ENCODE measurements at places on chromosomes 13 and 19. TPM values are rescaled to one million over a fixed set of nuclear protein-coding genes. Genes with fewer than 3 reads are reported as not detected.

DNA sequence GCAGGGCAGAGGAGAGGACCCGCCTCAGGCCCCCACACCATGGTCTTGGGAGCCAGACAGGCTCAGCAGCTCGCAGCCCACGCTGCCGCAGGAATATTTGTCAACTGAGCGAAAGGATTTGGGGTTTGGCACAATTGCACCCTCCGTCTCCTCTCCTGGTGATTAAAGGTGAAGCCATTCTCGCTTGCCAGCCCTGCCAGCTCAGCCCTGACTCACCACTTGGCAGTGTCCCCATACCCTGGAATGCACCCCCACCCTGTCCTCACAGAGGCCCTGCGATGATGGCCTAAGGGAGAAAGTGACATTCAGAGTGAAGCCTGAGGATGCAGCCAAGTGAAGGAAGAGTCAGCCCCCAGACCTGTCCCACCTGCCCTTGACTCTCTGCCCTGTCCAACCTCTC, 18.8 kb downstream of the CYTH2 start:
- no peak overlapping the region for H3K4me3 ChIP-seq
- peaks cover 11% of the 10 kb centered on the region for H3K27me3 ChIP-seq
- H3K4me1 ChIP-seq: no peaks in the 10 kb centered on the region
- no peak overlapping the region for H3K27ac ChIP-seq
- H3K36me3 ChIP-seq: no peaks in the 10 kb centered on the region
- DNase-seq: no peak

DNA sequence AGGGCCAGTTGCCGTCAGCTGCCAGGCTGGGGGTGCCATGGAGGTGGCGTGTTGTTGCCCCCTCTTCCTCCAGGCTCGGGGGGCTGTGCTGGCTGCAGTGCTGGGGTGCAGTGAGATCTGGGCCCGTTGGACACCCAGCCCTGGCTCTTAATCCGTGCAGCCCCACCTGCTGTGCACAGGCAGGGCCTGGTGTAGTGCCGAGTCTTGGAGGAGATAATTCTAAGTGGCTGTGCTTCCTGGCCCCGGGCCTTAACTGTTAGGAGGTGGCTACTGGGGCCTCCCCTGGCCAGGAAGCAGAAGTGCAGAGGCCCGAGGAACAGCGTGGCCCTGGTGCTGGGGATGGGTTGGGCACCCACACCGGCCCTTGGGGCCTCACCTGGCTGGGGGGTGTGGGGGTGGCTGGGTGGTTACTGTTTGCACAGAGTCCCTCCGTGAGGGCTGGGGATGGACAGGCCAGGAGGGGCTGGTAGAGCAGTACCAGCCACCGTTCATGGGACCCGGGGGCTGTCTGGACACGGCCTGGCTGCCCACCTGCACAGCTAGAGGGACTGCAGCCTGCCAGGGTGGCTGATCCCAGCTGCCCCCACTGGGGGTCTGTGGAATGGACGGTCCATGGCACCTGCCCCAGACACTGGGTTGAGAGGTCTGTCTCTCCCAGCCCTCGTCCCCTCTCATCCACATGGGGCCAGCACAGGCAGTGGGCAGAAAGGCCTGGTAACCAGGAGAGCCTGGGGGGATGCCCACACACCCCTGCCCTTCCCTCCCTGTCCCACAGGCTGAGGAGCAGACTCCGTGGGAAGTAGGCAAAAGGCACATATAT, 3.3 kb downstream of the GPX4 start:
- no peak overlapping the region for H3K4me3 ChIP-seq
- H3K27me3 ChIP-seq: no peaks in the 10 kb centered on the region
- H3K36me3 ChIP-seq: peaks cover 21% of the 10 kb centered on the region
- H3K27ac ChIP-seq: no peak overlapping the region

DNA sequence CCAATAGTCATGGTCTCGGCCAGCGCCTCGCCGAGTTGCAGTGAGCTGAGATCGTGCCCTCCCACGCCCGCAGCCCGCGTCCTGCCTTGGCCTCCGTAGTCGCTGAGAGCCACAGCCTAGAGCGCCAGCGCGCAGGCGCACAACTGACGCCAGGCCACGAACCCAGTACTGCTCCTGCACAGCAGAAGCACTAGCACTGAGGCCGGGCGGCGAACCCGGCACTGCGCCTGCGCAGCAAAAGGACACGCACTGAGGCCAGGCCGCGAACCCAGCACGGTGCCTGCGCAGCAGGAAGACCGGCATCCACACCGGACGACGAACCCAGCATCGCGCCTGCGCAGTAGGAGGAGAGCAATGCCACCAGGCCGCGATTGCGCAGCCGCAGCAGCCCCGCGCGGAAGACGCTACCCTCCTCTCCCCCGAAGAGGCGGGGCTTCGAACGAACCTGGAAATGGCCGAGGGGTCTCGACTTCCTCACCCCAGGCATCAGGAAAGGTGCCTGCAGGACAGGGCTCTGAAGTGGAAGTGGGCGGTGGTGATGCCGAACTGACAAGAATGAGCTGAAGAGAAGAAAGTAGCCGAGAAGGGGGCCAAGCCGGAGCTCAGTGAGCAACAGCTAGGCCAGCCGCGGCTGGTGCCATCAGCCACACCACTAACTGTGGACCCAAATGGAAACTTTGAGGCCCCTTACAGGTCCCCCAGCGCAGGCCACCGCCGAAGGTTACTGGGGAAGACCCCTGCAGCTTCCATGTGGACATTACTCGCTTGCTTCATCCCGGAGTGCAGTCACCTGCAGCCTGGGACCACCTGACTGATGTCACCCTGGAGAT, 7.5 kb downstream of the F10 start:
- no peak overlapping the region for H3K27ac ChIP-seq
- peak; percentile 36 for DNase-seq

Gene KLK14
- total RNA-seq: 0.20 TPM

Gene GEMIN7
- 59.1 TPM for total RNA-seq

- no peak for DNase-seq
- no peaks in the 10 kb centered on the region for H3K36me3 ChIP-seq
- H3K4me3 ChIP-seq: no peak overlapping the region
- no peaks in the 10 kb centered on the region for H3K27me3 ChIP-seq
- no peak overlapping the region for H3K27ac ChIP-seq
Measured at GRCh38 chr13:39144391-39144790, 106.1 kb downstream of the NHLRC3 start.

- peaks cover 75% of the 10 kb centered on the region for H3K27me3 ChIP-seq
- H3K4me1 ChIP-seq: no peaks in the 10 kb centered on the region
- H3K36me3 ChIP-seq: no peaks in the 10 kb centered on the region
- no peak overlapping the region for H3K4me3 ChIP-seq
- DNase-seq: peak; percentile 86
Measured at GRCh38 chr19:53906211-53907192, 2.6 kb upstream of the CACNG7 start.

GRCh38 chr19:54434112-54434872, 14.7 kb upstream of the LENG8 start:
- H3K27me3 ChIP-seq: no peaks in the 10 kb centered on the region
- peaks cover 4% of the 10 kb centered on the region for H3K4me1 ChIP-seq
- peaks cover 14% of the 10 kb centered on the region for H3K36me3 ChIP-seq
- peak overlapping the region; percentile 36 for H3K27ac ChIP-seq
- DNase-seq: peak; percentile 39

Gene F10
- total RNA-seq: 32.2 TPM

- H3K36me3 ChIP-seq: peaks cover 55% of the 10 kb centered on the region
- no peaks in the 10 kb centered on the region for H3K4me1 ChIP-seq
- no peak overlapping the region for H3K4me3 ChIP-seq
- H3K27me3 ChIP-seq: no peaks in the 10 kb centered on the region
Measured at GRCh38 chr13:112567161-112567862, 20.6 kb downstream of the TUBGCP3 start.

DNA sequence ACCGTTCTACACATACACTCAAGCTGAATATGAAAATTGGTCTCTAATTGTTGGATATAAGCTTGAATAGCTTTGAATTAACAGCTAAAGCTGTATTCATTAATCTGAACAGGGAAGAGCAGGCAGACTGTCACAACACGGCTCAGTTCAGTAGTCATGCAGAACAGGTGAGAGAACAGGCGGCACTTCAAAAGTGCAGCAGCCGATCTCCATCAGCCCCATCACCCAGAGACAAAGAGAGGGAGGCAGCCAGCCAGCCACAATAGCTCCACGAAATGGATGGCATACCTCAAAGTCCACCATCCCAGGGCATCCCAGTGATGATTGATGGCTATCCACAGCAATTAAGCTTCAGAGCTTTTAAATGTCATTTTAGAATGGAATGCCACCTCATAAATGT, 419.2 kb downstream of the OLFM4 start:
- H3K4me1 ChIP-seq: no peaks in the 10 kb centered on the region
- no peak for DNase-seq
- H3K27ac ChIP-seq: no peak overlapping the region

- H3K27me3 ChIP-seq: no peaks in the 10 kb centered on the region
- DNase-seq: no peak
- H3K36me3 ChIP-seq: no peaks in the 10 kb centered on the region
- H3K27ac ChIP-seq: no peak overlapping the region
Measured at GRCh38 chr13:40285634-40286033, 380.8 kb downstream of the FOXO1 start.

DNA sequence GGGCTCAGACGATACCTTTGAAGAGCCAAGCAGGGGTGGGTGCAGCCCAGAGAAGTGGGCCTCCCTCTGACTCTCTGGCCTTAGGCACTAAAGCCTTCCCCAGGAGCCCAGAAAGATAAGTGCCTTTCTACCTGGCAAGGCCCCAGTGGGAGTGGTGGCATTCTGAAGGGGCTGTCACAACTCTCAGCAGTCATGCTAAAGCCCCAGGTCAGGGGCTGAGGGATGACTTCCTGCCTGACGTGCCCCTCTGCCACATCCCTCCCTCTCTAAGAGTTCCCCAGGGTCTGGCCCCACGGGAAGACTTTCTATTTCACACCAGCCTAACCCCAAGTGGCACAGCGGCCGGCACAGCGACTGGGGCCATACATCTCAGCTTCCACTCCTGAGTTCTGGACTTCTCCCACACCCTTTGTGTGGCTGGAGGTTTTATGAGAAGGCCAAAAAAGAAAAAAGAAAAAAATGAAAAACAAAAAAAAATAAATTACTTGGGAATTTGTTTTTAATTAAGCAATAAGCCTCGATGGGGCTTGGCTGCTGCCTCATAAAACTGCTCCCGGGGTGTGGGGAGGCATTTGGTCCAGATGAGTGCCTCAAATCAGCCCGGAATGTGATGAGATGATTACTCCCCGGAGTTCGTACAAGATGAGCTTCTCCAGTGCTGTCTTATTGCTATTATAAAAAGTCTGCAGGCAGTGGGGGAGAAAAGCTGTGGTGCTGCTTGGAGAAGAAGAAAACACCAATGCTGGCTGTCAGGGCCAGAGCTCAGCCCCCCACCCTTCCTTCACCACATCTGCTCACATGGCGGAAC, 28.5 kb upstream of the PLEKHF1 start:
- no peak overlapping the region for H3K27ac ChIP-seq
- DNase-seq: no peak
- no peaks in the 10 kb centered on the region for H3K27me3 ChIP-seq

DNA sequence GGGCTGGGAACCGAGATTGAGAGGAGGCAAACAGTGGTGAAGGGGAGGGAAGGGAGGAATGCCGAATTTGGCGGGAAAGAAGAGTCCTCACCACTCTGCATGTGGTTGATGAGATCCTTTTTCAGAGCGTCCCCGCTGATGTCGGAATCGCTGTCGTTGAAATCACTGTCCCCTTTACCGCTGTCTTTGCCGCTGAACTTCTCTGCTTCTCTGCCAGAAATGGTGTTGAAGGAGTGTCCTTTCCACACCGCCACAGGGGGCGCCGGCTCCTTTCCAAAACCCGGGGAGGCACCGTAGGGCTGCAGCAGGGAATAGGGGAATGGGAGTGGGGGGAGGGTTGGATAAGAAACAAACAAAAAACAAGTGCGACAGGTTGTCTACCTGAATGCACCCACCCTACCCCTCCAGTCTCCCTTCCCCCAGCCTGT, 3.1 kb downstream of the PCDH8 start:
- peak; percentile 79 for DNase-seq
- no peak overlapping the region for H3K4me3 ChIP-seq
- H3K27ac ChIP-seq: no peak overlapping the region
- H3K36me3 ChIP-seq: no peaks in the 10 kb centered on the region

GRCh38 chr19:3671680-3672574, 28.3 kb downstream of the PIP5K1C start:
- H3K27me3 ChIP-seq: no peaks in the 10 kb centered on the region
- H3K4me1 ChIP-seq: no peaks in the 10 kb centered on the region
- no peak overlapping the region for H3K4me3 ChIP-seq

Gene ZNF442
- 5.6 TPM for total RNA-seq

GRCh38 chr13:89746554-89746953, 1600.9 kb upstream of the MIR17HG start:
- no peak overlapping the region for H3K4me3 ChIP-seq
- no peaks in the 10 kb centered on the region for H3K36me3 ChIP-seq
- peak; percentile 68 for DNase-seq

DNA sequence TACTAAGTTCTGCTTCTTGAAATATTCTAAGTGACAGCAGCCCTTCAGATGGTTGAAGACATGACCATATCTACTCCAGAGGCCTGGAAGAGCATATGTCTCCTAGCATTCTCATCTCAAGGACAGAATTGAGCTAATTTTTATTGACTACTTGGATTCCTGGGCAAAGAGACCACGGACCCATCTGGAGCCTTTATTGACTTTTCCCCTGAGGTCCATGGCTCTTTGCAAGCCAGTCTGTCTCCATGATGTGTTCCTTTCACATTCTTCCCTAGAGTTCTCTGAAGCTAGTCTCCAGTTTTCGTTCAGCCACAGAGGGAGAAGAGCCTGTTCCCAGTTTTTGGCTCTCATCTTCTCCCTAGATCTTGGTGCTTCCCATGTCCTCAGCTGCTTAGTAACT, 202.7 kb downstream of the PCCA start:
- no peaks in the 10 kb centered on the region for H3K4me1 ChIP-seq
- H3K27me3 ChIP-seq: no peaks in the 10 kb centered on the region
- no peak overlapping the region for H3K4me3 ChIP-seq
- no peak overlapping the region for H3K27ac ChIP-seq
- peaks cover 23% of the 10 kb centered on the region for H3K36me3 ChIP-seq

Gene BRME1
- 3.7 TPM for total RNA-seq

DNA sequence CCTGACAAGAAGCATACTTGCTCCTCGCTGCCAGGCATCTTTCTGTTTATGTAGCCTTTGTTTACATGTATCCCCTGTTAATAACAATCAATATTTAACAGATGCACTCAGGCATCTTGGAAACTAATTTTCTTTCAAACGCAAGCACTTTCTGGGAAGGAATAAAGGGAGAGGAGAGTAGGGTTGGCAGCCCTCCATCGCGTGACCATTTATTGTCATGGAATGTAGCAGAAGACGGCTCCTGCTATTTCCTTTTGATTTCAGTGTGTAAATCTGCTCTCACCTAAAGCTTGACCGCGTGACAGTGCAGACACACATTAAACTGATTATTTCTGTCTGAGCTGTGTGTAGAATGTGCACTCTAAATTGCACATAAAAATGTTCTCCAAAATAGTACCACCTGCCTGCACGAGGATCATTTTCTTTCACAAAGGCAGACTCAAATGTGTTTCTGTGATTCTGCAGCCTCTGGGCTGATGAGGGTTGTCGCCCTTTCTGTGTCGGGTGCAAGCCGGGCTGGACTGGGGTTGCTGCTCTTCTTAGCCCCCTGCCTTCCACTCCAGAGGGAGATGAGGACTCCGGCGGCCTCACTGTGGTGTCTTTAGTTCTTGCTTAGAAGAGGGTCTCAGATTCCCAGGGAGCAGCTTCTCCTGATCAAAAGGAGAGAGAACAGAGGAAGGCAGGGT, 223.5 kb upstream of the MAB21L1 start:
- no peak for DNase-seq
- no peaks in the 10 kb centered on the region for H3K36me3 ChIP-seq
- no peak overlapping the region for H3K4me3 ChIP-seq
